ENCODE measurements at places on chromosomes 16 and 17.

DNA sequence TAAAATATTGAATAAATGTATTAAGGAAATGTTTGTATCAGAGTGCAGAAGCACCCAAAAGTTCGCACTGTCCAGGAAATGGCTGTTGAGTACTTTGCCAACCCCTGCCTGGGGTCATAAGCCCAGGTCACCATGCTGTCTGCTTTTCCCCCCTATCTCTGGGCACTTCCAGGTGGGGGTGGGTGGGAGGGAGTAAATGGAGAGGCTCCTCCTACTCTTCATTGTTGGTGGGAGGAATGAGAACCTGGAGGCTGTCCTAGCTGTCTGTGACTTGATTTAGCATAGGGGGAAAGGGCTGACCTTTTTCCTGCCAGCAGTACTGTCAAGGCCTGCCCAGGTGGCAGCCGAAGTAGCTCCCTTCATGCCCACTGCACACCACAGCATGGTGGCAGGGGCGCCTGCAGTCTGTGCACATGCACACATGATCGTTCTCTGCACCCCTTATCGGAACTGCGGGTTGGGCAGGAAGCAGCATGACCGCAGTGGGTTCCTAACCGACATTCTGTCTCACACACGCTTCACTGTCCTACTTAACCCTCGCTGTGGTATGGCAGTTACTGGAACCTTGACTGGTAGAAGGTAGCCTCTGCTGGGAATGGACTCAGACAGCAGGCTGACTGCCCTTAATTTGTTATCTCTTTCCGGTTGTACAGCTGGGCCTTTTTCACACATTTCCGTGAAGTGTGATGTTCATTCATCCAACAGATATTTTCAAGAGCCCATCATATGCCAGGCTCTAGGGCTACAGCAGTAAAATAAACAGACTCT, 41.5 kb downstream of the LDHD start:
- DNase-seq = no peak

DNA sequence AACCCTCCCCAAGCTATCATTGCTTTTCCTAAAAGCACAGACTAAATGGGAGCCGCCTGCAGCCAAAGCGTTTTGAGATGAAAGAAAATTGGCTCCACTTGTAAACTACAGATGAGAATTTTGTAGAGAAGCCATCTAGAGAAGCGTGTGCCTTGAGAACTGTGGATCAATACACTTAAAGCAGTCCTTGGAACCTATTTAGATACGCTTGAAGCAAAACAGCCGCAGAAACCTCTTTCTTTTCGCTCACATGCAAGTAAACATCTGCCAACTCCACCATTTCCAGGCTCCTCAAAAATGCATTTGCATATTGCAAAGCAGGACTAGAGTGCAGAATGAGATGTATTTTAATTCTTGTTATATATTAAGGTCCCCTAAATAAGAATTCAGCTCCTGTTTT, 13.1 kb downstream of the KIAA0513 start:
- no peak for DNase-seq

DNA sequence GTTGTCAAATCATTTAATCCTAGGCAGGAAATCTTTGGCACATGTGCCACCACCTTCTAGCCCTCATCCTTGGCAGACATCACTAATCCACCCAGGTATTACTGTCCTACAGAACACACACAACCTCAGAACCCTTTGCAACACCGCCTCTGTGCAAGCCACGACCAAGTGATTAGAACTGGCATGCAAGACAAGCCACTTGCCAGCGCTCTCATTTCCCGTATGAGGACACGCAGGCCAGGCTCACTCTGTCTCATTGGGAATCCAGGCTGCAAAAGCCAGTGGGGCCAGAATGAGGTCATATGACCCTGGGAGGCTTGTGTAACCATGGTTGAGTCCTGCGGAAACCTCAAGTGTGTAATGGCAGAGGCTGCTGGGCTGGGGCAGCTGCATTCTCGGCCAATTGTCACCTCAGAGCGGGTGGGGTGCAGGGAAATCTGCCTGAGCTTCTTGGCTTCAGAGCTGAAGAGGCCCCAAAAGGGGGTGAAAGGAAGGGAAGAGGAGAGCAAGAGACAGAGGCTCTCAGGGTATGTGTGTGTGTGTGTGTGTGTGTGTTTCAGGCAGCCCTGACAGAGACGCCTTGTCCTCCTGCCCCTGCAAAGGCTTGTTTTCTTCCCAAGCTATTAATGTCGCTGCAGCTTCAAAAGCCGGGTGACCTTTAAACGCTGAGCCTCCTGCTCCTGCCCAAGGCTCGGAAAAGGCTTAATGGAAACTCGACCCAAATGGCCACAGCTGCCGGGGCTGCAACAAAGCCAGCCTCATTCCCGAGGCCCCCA, 43.2 kb upstream of the MRPS23 start:
- peak; percentile 31 for DNase-seq

DNA sequence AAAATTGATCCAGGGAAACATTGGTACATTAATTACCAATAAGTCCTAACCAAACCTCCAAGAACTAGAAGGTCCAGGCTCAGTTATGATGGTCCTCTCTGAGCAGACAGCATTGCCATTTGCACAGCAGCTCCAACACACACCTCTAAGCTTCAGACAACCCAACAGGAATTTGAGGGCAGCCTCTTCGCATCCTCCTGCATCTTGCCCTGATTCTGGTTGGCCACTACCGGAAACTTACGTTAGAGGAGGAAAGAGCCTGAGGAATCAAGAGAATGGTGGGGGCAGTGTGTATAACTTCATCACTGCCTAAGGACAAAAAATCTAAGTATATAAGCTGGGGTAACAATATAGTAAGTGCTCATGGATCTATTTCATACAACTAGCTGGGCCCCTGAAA, 15.7 kb downstream of the FAM117A start:
- DNase-seq = no peak
